ENCODE measurements at places on chromosomes 1 and 21. TPM values are rescaled to one million over a fixed set of nuclear protein-coding genes. Genes with fewer than 3 reads are reported as not detected.
A peak's percentile ranks its signal among the peaks of the same experiment; 100 is the strongest.

DNA sequence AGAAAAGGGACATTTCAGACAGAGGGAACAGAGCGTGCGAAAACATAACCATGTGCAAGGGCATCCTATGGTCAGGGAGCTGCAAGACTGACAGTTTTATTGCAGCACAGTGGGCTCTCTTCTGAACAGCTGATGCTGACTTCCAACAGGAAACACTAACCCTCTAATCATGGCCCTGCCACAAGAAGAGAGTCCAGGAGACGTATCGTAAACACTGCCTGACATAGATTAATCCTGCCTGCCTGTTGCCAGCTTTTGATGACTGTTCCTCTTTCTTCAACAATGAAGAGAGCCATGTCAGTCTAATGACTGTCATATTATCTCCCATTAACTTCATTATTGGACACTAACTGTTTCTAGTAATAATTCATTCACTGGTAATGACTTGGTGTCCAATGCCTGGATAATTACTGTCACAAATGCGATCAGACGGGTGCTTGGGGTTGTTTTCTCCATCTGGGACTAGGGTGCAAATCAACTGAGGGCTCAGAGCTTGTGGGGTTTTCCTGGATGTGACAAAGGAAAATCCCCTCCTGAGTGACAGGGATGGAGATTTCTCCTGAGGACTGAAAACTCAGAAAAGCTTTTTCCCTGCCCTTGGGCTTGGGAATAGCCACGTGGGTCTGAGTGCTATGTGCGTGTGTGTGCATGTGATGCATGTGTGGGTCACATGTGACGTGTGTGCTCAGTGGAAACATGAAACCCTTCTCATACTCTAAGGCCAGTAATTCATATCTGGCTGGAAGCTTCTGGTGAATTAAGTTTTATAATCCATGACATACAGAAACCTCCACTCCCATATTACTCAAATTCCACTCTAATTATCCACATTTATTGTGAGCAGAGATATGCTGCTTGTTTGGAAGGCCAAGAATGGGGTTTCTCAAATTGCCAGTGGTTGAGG, 144.0 kb upstream of the PLXNA2 start:
- H3K4me3 ChIP-seq = no peak overlapping the region
- H3K36me3 ChIP-seq = no peaks in the 10 kb centered on the region
- no peaks in the 10 kb centered on the region for H3K4me1 ChIP-seq
- no peak overlapping the region for H3K27ac ChIP-seq

DNA sequence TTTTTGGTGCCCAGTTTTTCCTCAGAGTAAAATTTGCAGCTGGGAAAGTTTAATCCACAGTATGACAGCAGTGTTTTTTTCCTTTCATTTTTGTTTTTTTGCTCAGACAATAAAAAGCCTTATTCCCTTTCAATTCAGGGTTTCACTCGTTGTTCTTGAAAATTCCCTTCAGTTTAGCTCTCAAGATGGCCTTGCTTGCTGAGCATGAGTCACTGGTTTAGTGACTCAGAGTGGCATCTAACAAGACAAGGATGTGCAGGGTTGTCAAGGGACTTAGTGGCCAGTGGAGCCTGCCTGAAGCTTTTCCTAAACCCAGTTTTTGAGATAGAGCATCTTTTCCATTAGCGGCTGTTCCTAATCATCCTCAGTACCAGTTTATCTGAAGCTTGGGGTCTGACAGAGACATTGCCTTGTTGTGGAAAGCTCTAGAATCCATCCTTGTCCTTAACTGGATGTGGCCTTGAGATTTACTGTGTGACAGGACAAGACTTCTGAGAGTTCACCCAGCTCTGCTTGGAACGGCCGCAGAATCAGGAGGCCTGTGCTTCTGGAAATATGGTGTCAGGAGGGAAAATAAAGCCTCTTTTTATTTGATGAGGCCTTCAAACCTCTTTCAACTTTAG, 48.4 kb upstream of the DNAJC6 start:
- H3K4me3 ChIP-seq = no peak overlapping the region
- no peaks in the 10 kb centered on the region for H3K36me3 ChIP-seq
- H3K27ac ChIP-seq = peak overlapping the region; percentile 42

GRCh38 chr1:46362158-46362557, 21.6 kb downstream of the NSUN4 start:
- H3K4me1 ChIP-seq = no peaks in the 10 kb centered on the region
- H3K27ac ChIP-seq = no peak overlapping the region
- H3K36me3 ChIP-seq = peaks cover 47% of the 10 kb centered on the region
- no peak for DNase-seq
- H3K27me3 ChIP-seq = no peaks in the 10 kb centered on the region

DNA sequence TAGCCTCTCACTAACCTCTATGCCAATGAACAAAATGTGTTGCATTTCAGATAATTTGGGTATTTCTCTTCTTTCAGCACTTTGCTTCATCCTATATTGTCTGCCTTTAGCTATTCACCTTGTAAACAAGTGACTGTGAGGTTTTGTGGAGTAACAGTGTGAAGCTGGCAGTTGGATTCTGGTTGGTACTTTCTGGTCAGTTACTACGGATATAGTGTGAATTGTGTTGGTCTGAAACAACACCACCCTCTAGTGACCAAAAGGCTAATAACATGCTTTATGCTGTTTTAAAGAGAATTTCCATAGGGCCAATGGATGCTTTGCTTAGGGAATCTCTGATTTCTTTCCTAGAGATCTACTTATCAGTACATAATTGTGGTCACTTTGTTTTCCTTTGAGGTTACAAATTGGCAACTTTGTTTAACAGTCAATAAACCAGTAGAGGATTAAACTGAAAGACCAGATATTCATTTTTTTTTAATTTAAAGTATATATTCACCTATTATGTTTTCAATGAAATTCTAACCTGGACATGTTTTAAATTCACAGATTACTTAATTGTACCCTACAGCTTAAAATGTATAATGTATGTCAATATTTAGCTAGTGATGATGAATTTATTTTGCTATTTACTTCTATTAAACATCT, 2.5 kb upstream of the PTGER3 start:
- DNase-seq = no peak
- H3K4me1 ChIP-seq = peaks cover 18% of the 10 kb centered on the region
- no peak overlapping the region for H3K27ac ChIP-seq
- H3K36me3 ChIP-seq = no peaks in the 10 kb centered on the region
- H3K4me3 ChIP-seq = no peak overlapping the region

DNA sequence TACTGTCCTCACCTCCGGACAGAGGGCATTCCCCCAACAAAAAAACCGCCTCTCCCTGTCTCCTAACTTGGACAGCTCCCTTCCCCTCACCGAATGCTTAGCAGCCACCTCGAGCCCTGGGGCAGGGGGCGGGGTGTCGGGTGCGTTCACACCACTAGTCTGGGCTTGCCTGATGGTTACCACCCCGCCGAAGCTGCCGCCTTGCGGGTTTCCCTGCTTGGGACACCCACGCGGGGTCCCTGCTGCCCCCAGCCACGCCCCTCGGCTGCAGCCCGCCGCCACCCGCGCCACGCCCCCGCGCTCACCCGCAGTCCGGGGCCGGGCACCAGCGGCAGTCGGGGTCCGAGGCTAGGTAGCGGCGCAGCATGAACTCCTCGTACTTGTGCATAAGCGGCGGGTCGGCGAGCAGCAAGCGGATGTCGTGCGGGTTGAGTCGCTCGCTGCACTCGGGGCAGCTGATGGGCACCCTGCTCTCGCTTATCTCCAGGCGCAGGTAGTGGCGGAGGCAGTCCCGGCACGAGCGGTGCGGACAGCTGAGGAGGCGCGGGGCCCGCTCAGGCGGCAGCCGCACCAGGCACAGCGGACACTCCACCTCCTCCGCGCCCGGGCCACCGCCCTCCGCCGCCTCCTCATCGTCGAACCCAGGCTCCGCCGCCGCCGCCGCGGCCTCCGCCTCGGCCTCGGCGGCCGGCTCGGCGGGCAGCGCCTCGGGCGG, 706 bp downstream of the RNF19B start:
- H3K4me1 ChIP-seq = peaks cover 49% of the 10 kb centered on the region
- no peaks in the 10 kb centered on the region for H3K27me3 ChIP-seq
- peaks cover 20% of the 10 kb centered on the region for H3K36me3 ChIP-seq
- peak; percentile 60 for DNase-seq
- H3K27ac ChIP-seq = peak overlapping the region; percentile 61
- H3K4me3 ChIP-seq = peak overlapping the region; percentile 91

DNA sequence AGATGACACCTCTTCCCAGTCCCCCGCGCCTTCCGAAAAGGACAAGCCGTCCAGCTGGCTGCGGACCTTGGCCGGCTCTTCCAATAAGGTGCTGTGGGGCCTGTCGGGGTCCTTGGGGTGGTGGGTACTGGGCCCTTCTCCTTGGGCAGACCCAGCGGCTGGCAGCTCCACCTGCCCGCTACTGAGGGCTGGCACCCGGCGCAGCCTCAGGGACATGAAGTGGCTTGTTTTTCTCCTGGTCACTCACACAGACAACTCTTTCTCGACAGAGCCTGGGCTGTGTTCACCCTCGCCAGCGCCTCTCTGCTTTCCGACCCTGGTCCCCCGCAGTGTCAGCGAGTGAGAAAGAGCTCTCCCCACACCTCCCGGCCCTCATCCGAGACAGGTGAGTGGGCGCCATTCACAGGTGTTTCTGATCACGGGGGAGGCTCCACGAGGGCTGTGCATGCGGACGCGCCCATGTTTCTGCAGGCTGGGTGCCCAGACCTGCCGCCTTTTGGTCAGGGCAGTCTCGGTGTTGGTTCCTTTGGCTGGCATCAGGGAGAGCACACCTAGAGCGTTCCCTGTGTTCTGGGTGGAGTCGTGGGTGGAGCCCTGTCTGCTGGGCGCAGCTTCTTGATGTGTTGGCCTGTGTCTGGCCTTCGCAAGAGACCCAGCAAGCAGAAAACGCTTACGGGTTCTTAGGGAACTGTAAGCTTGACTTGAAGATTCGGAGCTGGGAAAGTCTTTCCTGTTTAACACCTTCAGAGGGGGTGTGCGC, 75.1 kb downstream of the SKI start:
- peaks cover 33% of the 10 kb centered on the region for H3K36me3 ChIP-seq
- peaks cover 28% of the 10 kb centered on the region for H3K4me1 ChIP-seq
- DNase-seq = no peak
- H3K27ac ChIP-seq = peak overlapping the region; percentile 17

DNA sequence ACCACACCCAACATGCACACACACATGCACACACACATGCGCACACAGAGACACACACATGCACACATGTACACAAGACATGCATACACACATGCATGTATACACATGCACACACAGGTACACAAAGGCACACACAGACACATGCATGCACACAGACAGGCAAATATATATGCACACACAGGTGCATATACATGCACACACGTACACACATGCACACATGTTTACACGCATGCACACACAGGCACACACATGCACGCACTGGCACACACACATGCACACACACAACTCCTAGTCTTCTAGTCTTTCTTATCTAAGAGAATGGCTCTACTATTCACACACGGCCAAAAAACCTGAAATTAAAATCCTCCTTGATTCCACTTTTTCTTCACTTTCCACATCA, 222.7 kb upstream of the PLD5 start:
- no peak for DNase-seq
- no peak overlapping the region for H3K27ac ChIP-seq
- H3K4me3 ChIP-seq = no peak overlapping the region
- H3K4me1 ChIP-seq = no peaks in the 10 kb centered on the region

- H3K36me3 ChIP-seq = peaks cover 81% of the 10 kb centered on the region
- H3K4me1 ChIP-seq = peaks cover 14% of the 10 kb centered on the region
- no peak for DNase-seq
- no peaks in the 10 kb centered on the region for H3K27me3 ChIP-seq
Observed at GRCh38 chr1:168256164-168256563, 24.5 kb upstream of the TBX19 start.

GRCh38 chr1:155006601-155007101, 4.0 kb downstream of the ZBTB7B start:
- peak overlapping the region; percentile 96 for H3K27ac ChIP-seq
- peaks cover 33% of the 10 kb centered on the region for H3K4me1 ChIP-seq
- DNase-seq = no peak
- peak overlapping the region; percentile 76 for H3K4me3 ChIP-seq
- H3K27me3 ChIP-seq = no peaks in the 10 kb centered on the region

GRCh38 chr1:221888218-221888617, 146.3 kb upstream of the DUSP10 start:
- H3K27ac ChIP-seq = no peak overlapping the region
- no peak for DNase-seq
- H3K36me3 ChIP-seq = no peaks in the 10 kb centered on the region
- H3K27me3 ChIP-seq = peaks cover 27% of the 10 kb centered on the region

GRCh38 chr1:197067457-197067818, 378 bp upstream of the F13B start:
- no peaks in the 10 kb centered on the region for H3K36me3 ChIP-seq
- peaks cover 3% of the 10 kb centered on the region for H3K4me1 ChIP-seq
- no peak for DNase-seq
- H3K27me3 ChIP-seq = peaks cover 3% of the 10 kb centered on the region
- no peak overlapping the region for H3K27ac ChIP-seq

- H3K4me1 ChIP-seq = peaks cover 4% of the 10 kb centered on the region
- no peak for DNase-seq
- no peaks in the 10 kb centered on the region for H3K36me3 ChIP-seq
- peaks cover 14% of the 10 kb centered on the region for H3K27me3 ChIP-seq
Observed at GRCh38 chr1:52122384-52122783, 19.5 kb upstream of the ZFYVE9 start.

- no peaks in the 10 kb centered on the region for H3K36me3 ChIP-seq
- peaks cover 1% of the 10 kb centered on the region for H3K4me1 ChIP-seq
- H3K27me3 ChIP-seq = peaks cover 4% of the 10 kb centered on the region
Observed at GRCh38 chr1:247540581-247540980, 4.3 kb upstream of the OR2C3 start.

GRCh38 chr1:25641931-25642573, 25.5 kb downstream of the MAN1C1 start:
- no peak for DNase-seq
- H3K36me3 ChIP-seq = peaks cover 23% of the 10 kb centered on the region
- peaks cover 77% of the 10 kb centered on the region for H3K27me3 ChIP-seq
- no peak overlapping the region for H3K4me3 ChIP-seq

GRCh38 chr1:84870591-84870990, 22.4 kb downstream of the LPAR3 start:
- no peaks in the 10 kb centered on the region for H3K36me3 ChIP-seq
- no peak for DNase-seq
- peaks cover 40% of the 10 kb centered on the region for H3K27me3 ChIP-seq
- no peak overlapping the region for H3K27ac ChIP-seq

- peak overlapping the region; percentile 56 for H3K4me3 ChIP-seq
- H3K27ac ChIP-seq = peak overlapping the region; percentile 70
- DNase-seq = no peak
Observed at GRCh38 chr1:24505816-24506215, 3.2 kb downstream of the RCAN3 start.

DNA sequence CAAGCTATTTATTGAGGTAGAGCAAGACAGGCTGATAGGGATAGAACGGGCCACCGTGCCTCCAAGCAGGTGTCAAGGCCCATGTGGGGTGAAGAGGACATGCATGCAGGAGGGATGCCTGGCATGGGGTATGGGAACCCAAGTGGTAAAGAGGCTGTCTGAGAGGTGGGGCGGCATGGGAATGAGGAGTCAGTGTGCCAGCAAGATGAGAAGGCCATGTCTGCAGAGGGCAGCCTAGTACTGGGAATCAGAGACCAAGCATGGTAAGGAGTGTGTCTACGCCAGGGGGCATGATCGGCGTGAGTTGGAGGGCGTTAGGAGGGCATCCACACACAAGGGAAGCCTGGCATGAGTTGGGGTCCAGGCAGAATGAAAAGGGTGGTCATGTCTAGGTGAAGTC, 303.7 kb upstream of the PLD5 start:
- DNase-seq = no peak
- no peaks in the 10 kb centered on the region for H3K4me1 ChIP-seq
- H3K27ac ChIP-seq = no peak overlapping the region

SCP2 gene
- 58.8 TPM for total RNA-seq

HP1BP3 gene
- 267 TPM for total RNA-seq

RUNX3 gene
- total RNA-seq = 129 TPM

RHEX gene
- total RNA-seq = not detected

OR2T2 gene
- not detected for total RNA-seq

PEX19 gene
- 60.9 TPM for total RNA-seq

FMO1 gene
- total RNA-seq = not detected

CD101 gene
- 0.18 TPM for total RNA-seq

MYOG gene
- not detected for total RNA-seq

SIM2 gene
- total RNA-seq = 0.18 TPM
